HS-27A (cell line): ENCODE measurements at places on chromosomes 2 and 18.
A peak's percentile ranks its signal among the peaks of the same experiment; 100 is the strongest.

- DNase-seq = no peak
Observed at GRCh38 chr2:46471-47345, at the start of gene FAM110C. FAM110C (minus strand) TSS chr2:46505; CDS start chr2:46385, 120 bp downstream.

DNA sequence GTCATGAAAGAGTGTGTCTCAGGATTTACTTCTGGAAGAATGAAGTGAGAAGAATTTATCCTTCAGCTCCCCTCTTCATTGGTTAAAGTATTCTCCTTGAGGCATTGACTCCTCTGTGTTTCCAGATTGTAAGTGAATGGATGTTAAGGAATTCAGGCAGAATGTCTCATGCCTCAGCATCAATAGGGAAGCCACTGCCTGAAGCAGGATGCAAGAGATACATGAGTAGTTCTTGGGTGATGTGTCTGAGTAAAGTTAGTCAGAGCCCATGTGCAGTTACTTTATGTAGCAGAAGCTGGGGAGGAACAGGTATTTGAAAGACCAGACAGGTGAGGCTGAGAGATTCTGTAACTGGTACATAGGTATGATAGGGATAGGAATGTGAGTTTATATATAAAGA, 34.0 kb upstream of the TMEFF2 start:
- no peak for DNase-seq

GRCh38 chr2:167333245-167333644, 445.0 kb downstream of the XIRP2 start:
- DNase-seq = no peak

- no peak for DNase-seq
Observed at GRCh38 chr18:28043631-28044030, 133.3 kb downstream of the CDH2 start.

DNA sequence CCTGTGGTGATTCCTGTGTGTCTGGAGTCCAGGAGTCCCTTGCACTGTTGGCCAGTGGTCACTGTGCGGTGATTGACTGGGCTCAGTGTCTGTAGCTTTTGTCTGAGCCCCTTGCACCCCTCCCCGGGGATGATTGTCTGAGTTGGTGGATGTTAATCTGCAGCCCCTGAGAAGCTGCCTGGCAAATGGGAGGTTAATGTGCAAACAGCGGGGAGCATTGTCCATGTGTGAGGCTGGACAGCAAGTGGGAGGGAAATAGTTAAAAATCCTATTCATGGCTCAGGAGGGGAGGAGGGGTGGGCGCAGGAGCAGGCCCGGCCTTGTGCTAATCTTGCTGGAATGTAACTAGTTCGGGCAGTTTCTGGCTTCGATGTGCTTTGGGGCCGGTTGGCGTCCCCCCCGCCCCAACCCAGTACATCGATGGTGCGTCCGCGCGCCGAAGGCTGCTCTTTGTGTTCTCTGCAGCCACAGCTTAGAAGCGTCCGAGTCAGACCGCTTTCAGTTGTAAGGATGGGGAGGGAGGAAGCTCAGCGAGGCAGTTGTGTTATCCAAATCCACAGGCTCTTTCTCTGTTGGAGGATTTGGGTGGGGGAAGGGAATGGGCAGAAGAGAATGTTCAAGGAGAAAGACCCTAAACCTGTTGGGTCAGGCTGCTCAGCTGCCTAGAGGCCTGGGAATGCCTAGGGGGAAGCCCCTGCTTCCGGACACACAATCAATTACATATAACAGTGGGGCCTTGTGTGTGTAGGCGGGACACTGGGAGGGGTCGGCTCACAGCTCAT, 71.8 kb downstream of the TGOLN2 start:
- no peak for DNase-seq

- DNase-seq = no peak
Observed at GRCh38 chr18:46946656-46947282, 29.4 kb downstream of the KATNAL2 start.

DNA sequence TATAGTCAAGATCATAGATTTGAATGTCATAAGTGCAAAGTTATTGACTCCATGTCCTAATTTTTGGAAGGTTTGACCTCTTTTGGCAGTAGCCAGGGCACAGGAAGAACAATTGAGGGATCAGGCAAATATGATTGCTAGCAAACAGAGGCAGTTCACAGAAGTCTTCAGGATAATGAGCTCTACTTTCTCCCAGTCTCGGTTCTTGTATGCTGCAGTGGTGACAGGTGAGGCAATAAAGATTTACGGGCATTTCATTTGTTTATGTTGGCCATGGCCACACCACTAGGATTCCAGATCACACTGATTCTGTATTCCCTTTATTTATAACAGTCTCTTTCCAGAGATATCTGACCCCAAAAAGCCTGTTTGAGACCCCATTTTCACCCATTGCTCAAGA, 137.5 kb downstream of the UBR3 start:
- no peak for DNase-seq

DNA sequence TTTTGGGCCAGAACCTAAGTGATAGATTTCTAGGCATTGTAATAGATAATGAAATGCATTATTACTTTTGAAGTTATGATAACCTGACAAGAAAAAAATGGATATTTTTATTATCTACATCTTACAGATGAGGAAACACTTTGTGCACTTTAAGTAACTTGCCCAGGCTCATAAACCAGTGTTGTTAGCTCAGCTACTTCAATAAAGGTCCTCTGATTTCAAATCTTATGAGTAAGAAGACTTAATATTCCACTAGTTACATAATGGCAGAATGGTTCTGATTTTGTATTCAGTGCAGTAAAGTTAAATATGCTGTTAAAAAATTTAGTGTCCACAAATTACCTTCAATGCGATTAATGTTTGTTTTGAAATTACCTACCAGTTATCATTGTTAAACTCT, 199.0 kb downstream of the BABAM2 start:
- no peak for DNase-seq

- no peak for DNase-seq
Observed at GRCh38 chr2:236946871-236947270, 138.8 kb upstream of the COPS8 start.

- DNase-seq = no peak
Observed at GRCh38 chr2:117613101-117613500, 201.4 kb upstream of the DDX18 start.

GRCh38 chr2:207121784-207122183, 44.0 kb downstream of the KLF7 start:
- peak; percentile 42 for DNase-seq

GRCh38 chr18:23515911-23516546, 12.7 kb downstream of the RMC1 start:
- no peak for DNase-seq

- DNase-seq = no peak
Observed at GRCh38 chr2:168673265-168674189, 128.9 kb upstream of the NOSTRIN start.

DNA sequence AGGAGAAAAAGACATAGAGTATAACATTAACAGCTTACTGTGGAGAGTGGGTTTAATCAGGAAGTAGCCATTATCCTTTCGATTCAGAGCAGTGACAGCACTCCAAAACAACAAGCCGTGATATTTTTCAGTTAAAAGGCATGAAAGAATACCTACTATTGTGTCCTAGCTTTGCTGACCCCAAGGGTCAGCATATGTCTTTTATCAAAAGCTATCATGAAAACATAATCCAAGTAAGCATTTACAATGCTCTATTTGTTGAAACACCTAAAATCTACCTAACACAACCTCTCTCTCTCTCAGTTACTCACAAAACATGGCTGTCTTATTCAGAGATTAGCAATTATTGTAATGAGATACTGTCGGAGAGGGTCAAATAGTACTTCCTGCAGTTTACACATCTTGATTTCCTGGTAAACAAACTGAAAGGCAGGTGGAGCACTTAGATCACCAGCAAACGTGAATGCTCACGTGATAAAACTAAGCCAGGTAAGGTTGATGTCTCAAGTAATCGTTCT, 100.0 kb downstream of the BAZ2B start:
- no peak for DNase-seq

DNA sequence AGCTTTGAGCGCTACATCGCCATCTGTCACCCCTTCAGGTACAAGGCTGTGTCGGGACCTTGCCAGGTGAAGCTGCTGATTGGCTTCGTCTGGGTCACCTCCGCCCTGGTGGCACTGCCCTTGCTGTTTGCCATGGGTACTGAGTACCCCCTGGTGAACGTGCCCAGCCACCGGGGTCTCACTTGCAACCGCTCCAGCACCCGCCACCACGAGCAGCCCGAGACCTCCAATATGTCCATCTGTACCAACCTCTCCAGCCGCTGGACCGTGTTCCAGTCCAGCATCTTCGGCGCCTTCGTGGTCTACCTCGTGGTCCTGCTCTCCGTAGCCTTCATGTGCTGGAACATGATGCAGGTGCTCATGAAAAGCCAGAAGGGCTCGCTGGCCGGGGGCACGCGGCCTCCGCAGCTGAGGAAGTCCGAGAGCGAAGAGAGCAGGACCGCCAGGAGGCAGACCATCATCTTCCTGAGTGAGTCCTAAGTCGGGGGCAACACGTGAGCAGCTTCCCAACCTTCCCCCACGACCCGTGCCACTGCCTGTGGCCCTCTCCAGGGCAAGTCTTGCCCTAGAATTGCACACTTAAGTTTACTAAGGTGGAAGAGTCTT, 928 bp downstream of the GPR39 start:
- no peak for DNase-seq

DNA sequence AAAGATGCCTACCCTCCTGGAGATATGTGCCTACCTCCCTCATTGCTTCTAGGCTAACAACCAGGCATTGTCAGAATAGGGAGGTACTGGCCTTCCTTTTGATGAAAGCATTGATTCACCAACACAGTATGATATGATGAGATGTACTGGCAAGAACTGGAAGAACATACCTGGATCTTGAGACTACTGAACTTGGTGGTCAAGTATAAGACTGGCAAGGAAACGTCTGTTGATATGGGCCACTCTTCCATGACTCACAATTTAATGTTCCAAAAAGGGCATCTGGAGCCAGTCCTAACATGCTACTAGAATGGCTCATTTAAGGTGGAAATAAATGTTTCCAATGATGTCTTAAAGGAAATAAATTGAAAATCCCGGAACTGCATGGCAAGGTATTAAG, 18.1 kb downstream of the DTNB start:
- no peak for DNase-seq
